Hematopoietic multipotent progenitor cell treated with erythropoietin and hydrocortisone succinate and interleukin-3 and kit ligand, for 6 days (in vitro differentiated cells): ENCODE measurements at places on chromosomes 3 and 15.
A peak's percentile ranks its signal among the peaks of the same experiment; 100 is the strongest.

GRCh38 chr15:22944651-22945050, 35.5 kb downstream of the CYFIP1 start:
- no peak for DNase-seq

- DNase-seq, result no peak
These were observed 168.5 kb upstream of the FAM3D start for GRCh38 chr3:58835086-58835485.

DNA sequence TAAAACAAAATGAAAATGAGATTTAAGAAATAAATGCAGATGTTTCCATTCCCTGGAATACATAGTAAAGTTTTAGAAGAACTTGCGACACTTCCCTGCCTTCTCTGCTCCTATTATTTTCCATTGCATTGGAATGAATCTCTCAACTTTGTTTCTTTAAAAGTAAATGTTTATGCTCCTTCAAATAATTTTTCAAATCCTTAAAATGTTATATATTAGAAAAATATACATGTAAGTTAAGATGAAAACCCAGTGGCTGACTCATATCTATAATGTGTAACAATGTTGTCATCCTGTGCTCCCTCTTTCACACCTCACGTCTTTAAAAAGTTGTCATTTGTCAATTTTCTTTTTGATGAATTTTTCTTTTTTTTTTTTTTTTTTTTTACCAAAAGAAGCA, 3.6 kb downstream of the RBMS3 start:
- no peak for DNase-seq

- DNase-seq, result no peak
These were observed 88.9 kb downstream of the FEZF2 start for GRCh38 chr3:62284442-62284841.

- DNase-seq, result no peak
These were observed 500 bp upstream of the VGLL3 start for GRCh38 chr3:86991482-86991815.

DNA sequence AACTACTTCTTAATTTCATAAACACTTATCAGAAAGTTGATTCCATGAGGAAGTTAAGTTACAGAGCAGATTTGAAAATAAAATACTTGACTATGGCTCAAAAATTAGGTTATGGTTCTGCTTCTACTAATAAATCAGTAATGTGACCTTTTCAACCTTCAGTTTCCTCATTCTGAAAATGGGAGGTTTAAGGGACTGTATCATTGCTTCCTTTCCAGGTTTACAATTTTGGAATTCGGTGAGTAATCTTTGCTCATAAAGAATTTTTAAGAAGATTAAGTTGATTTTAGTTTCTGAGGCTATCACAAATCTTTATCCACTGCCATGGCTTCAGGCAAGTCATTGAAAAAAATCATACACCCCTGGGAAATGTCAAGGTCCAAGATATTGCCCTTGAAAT, 1061.2 kb downstream of the DIPK2A start:
- DNase-seq, result no peak

GRCh38 chr15:36029606-36030210, 483.7 kb upstream of the DPH6 start:
- DNase-seq, result no peak

DNA sequence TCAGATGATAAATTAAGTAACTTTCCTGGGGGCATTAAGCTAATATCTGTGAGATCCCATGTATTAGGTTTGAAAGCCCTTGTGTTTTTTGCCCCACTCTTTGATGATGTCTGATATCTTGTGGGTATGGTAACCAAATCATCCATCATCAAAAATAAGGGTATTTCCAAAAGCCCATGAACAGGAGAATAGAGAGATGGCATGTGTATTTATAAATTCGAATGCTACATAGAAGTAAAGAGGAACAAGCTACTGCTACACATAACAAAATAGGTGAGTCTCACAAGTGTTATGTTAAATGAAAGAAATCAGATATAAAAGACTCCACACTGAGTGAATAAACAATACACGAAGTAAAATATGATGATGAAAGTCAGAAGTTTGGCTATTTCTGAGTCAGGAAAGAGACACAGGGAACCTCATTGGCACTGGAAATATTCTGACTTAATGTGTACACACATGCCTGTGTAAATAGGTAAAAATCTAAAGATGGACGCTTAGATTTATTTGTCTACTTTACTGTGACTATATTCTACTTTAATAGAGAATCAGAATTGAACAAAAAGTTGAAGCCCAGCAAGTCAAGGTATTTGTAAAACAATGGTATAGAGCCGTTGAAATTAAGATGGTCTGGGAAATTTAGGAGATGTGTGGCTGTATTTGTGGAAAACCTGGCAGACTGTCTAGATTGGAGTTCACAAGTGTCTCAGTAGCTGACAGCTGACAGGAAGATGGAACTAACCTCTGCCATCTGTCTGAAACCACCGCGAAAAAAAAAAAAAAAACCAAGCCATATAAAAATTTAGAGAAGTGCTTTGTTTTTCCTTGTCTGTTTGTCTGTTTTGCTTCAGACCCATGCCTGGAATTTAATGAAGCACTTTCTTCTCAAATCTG, 111.0 kb upstream of the TGFBR2 start:
- no peak for DNase-seq

DNA sequence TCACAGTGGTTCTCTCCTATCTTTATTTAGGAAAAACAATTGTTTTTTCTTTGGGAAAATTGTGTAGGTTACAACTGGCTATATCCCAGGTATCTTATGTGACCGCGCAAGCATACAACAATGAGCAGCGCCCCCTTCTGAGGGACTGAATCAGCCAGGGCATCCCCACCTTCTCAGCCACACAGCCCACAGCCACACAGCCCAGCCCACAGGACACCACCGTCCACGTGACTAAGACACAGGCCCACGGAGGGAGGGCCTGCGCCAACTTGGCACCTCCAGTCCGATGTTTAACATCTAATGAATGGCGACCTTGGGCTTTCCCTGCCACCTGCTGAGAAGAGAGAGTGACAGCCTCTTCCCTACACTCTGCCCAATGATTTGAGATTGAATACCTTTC, 68.1 kb downstream of the ATP10A start:
- DNase-seq, result no peak

- DNase-seq, result peak; percentile 92
These were observed 980 bp upstream of the RAB27A start for GRCh38 chr15:55290528-55291057.

- no peak for DNase-seq
These were observed 32.2 kb downstream of the DUT start for GRCh38 chr15:48363474-48363873.

GRCh38 chr3:10915376-10915775, 77.2 kb upstream of the SLC6A1 start:
- no peak for DNase-seq

- no peak for DNase-seq
These were observed 64.0 kb upstream of the VILL start for GRCh38 chr3:37926611-37927010.

- no peak for DNase-seq
These were observed 249.3 kb downstream of the XXYLT1 start for GRCh38 chr3:195021692-195022091.

- no peak for DNase-seq
These were observed 30.0 kb upstream of the PLSCR4 start for GRCh38 chr3:146280864-146281263.

DNA sequence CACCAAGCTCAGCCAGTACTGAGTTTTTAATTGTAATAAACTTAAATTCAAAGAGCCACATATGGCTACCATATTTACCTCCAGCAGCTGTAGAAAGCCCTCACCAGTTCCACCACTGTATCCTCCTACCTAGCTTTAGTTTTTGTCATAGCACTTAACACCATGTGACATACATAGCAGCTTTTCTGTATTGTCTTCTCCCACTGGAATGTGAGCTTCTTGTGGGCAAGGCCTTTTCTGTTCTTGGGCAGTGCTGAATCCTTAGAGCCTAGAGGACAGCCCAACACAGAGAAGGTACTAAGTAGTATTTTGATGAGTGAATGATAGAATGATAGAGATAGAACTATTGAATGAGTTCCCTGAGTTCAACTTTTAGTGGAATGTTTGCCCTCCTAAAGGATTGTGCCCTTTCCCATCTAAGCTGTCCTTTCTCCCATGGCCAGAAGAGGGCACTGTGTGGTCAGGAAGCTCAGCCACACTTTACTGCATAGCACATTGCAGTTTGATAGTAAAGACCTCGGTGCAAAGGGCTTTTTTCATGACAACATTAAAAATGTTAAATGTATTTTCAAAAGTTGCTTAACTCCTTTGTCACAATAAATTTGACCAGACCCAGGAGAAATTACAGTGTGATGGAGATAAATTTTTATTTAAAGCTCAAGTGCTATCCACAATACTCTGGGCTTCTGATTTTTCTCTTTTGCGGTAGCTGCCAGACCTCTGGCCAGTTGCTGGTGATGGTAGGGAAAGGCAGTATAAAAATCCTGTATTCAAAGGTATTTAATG, 115.8 kb downstream of the GHSR start:
- peak; percentile 77 for DNase-seq
